ENCODE measurements at places on chromosomes 12 and 14.

DNA sequence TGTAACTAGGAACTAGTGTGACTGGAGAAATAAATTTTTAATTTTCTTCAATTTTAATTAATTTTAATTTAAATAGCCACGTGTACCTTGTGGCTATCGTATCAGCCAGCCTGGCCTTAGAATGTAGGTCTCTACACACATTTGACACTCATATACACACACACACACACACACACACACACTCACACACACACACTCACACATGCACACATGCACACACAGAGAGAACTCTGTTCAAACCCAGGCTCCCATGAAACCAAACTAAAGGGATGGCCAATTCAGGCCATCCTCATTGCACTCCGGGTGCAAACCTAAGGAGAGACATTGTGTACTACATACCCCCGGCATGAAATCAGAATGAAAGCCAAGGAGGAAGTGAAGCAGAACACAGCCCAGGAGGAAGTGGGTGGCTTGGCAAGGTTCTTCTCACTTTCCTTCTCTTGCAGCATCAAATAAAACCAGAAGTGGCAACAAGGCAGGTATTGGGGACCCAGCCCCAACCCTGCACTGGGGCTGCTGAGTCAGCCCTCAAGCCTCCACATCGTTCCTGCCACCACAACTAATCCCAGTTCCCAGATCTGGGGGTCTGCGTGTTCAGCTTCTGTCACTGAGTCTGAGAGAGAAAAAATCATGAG lies 26.2 kb upstream of the CHPT1 start:
- DNase-seq, result no peak

DNA sequence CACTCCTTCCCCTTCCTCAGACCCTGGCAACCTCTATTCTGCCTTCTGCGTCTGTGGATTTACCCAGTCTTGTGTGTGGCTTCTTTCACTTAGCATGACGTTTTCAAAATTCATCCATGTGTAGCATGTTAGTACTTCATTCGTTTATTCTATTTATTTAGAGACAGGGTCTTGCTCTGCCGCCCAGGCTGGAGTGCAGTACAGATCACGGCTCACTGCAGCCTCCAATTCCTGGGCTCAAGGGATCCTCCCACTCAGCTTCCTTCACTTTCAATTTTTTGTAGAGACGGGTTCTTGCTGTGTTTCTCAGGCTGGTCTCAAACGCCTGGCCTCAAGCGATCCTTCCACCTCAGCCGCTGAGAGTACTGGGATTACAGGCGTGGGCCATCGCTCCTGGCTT lies 37.0 kb downstream of the B4GALNT3 start:
- no peak for DNase-seq

GRCh38 chr12:12807970-12808702 lies 5.0 kb upstream of the DDX47 start:
- no peak for DNase-seq

DNA sequence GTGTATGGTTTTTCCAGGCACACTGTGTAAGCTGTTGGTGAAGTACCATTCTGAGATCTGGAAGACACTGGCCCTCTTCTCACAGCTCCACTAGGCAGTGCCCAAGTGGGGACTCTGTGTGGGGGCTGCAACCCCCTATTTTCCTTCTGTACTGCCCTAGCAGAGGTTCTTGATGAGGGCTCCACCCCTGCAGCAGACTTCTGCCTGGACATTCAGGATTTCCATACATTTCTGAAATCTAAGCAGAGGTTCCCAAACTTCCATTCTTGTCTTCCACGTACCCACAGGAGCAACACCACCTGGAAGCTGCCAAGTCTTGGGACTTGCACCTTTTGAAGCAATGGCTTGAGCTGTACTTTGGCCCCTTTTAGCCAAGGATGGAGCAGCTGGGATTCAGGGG lies 85.2 kb upstream of the PRMT8 start:
- no peak for DNase-seq

GRCh38 chr14:85793533-85793932 lies 263.6 kb downstream of the FLRT2 start:
- DNase-seq, result no peak

- DNase-seq, result peak; percentile 28
These were observed 12.2 kb downstream of the TEP1 start for GRCh38 chr14:20400965-20401593.

- DNase-seq, result no peak
These were observed 86.3 kb downstream of the DRAM1 start for GRCh38 chr12:101963697-101964096.
